HCT116 (cell line): ENCODE measurements at places on chromosomes 11 and 22.

DNA sequence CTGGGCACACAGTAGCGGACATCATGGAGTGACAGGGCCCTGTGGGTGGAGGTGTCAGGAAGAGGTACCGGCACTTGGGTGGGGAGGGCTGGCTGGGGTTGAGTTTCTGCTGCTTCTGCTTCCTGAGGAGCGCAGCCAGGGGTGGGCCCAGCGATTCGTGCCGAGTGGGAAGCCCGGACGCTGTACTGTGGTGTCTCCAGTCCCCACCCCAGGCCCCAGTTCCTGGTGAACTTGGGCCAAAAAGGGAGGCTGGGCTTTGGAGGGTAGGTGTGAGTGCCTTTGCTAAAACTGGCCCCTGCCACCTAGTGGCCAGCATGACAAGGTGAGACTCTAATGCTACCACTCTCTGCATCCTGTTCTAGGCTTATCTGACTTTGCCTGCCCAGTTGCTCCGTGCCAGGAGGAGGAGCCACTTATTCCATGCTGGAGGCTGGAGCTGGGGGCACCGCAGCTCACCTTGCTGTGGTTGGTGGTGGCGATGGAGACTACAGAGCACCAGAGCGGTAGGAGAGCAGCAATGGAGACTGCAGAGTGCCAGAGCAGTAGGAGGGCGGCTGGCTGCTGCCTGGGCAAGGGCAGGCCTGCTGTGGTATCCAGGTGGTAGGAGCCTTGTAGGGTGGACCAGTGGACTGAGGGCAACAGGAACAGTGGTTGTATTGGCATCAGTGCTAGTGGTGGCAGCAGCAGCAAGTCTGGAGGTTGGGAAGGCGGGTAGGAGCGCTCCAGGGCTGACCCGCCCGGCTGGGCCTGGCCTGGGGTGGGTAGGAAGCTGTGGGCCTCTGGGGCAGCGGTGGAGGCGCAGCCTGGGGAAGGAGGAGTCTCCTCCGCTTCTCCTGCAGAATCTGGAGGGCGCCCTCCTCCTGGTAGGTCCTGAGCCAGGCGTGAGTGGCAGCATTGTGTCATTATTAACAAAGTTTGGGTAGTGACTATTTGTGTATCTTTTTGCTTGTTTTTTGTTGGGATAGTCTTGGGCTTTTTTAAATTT lies 2.2 kb upstream of the RFPL2 start:
- DNase-seq: peak; percentile 56

- no peak for DNase-seq
Measured at GRCh38 chr22:42334875-42335512, 64.5 kb upstream of the TCF20 start.

DNA sequence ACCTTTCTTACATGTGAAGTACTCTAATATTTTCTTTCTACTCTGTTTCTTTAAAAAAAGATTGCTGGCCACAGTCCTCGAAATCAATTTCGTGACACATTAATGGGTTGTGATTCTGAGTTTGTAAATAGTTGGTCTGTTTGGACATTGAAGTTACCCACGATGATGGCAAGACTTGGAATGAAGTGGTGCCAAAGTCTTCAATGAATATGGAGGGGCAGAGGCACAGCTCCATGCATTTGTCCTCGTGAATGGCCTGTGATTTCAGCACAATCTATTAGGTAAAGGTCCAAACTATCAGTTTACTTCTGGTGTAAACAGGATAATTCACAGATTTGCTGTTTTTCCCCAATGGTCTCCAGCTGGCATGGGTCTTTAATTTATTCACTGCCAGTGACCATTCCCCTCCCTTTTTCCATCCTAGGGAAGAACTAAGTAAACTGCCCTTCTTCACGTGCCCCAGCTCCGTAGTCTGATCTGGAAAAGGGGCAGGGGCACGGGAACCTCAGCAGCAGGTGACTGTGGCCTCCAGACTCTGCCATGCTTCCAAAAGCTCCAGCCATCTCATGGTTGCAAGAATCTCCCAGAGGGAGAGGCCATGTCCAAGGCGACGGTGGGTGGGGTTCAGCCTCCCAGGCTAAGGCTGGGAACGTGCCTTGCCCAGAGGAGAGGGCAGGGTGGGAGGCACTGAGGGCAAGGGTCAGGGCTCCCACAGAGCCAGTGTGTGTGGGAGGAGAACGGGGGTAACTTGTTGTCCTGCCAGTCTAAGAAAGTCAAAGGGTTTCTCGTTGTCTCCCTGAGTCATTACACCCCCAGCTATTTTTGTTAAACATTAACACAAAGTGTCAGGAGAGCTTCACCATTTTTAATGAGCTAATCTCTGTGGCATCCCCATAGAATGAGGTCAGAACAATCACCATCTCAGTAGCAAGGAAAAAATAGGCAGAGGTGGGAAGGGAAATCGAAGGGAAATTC lies 16.9 kb upstream of the PEX26 start:
- DNase-seq: no peak

GRCh38 chr11:58494101-58494500 lies 13.8 kb downstream of the OR5B21 start:
- no peak for DNase-seq

GRCh38 chr11:131897956-131898355 lies 527.5 kb downstream of the NTM start:
- no peak for DNase-seq

DNA sequence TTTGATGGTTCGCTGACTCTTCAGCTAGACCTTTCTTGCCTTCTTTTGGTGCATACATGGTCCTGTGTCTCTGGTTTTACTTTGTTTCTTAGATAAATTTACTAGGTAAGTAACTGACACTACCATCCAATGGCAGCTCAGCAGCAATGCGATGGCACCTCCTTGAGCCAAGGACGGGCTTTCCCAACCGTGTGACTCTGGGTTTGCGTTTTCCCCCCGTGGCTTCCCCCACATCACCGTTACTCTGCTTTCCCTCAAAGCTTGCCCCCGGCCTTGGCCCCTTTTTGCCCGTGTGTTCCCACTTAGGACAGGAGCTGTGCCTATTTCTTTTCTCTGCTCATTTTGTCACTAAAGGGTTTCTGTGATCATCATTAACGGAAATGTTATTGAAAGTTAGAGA lies 41.5 kb downstream of the TBC1D22A start:
- DNase-seq: no peak

DNA sequence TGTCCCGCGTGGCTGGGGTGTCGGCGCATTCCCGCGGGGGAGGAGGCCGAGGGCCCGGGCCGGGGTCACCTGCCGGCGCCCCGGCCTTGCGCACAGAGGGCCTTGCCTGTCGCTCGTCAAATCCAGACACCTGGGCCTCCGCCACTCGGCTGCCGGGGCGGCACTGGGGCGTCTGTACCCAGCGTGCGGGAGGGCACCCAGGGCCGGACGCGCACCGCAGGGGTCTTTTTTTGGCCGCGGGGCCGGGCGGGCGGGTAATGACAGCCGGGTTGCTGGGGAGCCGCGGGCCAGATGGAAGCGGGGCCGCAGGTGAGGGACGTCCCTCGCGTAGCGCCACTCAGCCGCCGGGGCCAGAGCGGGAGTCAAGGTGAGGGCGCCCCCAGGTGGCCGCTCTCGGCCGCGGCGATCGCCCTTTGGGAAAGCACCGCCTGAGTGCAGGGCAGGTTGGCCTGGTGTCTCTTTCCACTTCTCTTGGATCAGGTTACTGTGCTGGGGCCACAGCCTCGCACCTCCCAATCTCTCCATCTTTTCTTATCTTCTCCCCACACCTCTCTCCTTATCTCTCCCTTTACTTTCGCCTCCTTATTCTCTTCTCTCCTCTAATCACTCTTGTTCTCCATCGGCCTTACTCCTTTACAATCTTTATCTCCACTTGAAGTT lies 3.5 kb downstream of the PHLDB1 start:
- no peak for DNase-seq

DNA sequence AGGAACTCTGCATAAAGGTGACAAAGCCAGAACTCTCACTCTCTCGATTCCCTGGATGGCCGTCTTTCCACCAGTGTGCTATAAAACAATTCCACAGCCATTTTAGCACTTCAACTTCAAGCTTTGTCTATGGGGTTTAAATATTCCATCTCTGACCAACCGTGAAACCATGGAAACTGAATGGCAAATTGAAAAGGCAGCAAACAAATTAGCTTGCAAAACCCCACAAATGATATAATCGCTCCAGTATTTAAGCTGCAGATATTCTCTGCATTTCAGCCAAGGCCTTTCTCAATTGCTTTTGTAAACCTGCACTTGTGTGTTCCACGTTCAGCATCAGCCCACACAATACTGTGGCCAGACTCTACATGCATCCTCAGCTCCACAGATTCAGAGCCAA lies 131.7 kb upstream of the ISX start:
- no peak for DNase-seq

- DNase-seq: no peak
Measured at GRCh38 chr11:5307256-5308019, 5.7 kb upstream of the OR51B4 start.

GRCh38 chr22:20637750-20638506 lies 130.5 kb downstream of the MED15 start:
- DNase-seq: no peak

DNA sequence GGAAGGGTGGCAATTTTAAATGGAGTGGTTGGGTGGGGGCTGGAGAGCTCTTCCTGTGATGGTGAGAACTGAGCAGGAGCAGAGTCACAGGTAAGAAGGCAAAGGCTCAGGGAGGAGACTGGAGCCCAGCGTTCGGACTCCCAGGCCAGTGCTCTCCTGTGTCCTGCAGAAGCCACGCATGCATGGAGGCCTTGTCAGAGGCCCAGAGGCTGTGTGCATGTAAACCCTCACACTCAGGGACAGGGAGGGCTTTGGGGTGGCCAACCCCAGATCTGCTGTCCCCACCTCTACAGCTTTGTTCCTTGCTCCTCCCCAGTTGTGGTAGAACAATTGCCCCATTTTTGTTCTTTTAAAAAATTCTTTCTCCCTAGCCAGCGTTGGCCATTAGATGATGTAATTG lies 130.4 kb upstream of the PARVA start:
- no peak for DNase-seq

DNA sequence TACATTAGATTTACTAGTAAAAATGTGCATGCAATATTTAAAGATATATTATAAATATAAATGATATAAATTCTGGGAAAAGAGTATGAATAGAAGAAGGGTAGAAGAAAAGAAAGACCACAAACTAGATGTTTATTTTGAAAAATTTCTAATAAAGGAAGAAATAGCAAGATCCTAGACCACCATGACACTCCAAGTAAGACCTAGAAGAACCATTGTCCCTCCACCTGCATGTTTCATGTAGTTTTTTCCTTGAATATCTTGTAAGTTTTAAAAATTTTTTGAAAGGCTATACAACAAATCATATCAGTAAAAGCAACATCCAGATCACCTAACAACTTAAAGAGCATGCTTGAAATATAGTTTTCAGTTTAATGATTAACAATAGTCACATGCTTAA lies 46.8 kb downstream of the ARHGAP32 start:
- no peak for DNase-seq

DNA sequence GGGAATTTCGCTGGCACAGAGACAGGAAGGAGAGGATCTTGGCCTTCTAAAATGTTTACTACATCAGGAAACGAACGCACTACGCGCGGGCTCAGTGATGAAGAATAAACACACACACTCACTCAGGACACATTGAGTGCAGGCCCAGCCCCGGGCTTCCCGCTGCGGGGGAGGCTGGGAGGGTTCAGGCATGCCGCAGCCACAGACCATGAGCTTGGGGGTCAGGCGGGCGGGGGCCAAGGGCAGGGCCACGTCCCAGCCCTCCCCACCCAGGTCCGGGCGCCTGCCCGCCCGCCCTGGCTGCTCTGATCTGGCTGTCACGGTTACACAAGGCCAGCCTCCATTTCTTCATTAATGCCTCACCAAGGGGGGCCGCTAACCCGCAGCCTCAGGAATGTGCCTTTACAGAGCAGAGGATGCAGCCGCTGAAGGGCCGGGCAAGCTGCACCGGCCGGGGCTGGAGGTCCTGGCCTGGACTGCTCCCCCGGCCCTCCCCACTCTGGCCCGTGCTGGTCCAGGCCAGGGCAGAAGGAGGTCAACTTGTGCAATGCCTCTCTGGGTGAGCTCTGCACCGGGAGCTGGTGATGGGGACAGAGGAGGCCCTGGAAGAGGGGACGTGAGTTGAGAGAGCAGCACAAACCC lies 41.7 kb downstream of the IGF2 start:
- no peak for DNase-seq

DNA sequence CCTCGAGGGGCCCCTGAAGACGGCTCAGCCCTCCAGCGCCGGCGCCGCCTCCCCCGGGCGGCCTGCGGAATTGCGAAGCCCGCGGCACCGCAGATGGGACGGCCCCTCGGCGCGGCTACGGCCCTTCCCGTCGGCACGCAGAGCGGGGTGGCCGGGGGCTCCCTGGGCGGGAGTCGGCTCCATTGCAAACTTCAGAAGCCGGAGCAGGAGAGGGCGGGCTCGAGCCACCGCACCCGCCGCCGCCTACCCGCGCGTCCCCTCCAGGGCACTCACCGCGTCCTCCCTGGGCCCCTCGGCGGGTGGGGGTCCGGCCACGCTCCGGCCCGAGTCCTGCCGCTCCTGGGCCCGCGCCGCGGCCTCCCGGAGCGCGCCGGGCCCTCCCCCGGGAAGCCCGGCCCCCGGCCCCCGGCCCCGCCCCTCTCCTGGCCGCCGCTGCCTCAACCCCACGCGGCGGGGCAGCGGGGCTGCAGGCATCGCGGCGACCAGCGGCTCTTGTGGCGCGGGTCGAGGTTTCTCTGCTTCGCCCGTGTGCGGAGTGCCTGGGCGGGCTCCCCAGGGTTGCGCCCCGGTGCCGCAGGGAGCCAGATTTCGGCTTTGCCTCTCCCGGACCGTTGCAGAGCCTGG lies at the start of gene PACSIN3:
Gene PACSIN3 (minus strand): TSS at position 359 of the 624 bp plus-strand sequence. CDS start 3,707 bp downstream, outside the sequence.
- DNase-seq: no peak

- DNase-seq: no peak
Measured at GRCh38 chr22:45742866-45743450, 71.3 kb downstream of the ATXN10 start.

DNA sequence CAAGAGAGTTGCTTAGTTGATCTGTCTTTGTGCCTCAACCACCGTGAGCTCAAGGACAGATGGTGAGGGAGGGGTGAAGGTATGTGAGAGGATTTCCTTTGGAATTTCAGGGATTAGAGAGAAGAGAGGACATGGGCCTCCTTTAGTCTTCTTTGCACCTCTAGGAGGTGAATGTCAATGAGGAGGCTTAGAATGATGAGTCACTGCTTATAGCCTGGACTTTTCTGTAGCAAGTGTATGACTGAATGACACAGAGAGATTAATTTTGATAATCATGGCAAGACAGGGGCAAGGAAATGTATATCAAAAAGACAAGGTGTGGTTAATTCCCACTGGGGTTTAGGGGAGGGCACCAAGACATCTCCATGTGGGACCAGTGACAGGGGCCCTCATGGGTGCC lies 947.3 kb upstream of the TENM4 start:
- DNase-seq: no peak

DNA sequence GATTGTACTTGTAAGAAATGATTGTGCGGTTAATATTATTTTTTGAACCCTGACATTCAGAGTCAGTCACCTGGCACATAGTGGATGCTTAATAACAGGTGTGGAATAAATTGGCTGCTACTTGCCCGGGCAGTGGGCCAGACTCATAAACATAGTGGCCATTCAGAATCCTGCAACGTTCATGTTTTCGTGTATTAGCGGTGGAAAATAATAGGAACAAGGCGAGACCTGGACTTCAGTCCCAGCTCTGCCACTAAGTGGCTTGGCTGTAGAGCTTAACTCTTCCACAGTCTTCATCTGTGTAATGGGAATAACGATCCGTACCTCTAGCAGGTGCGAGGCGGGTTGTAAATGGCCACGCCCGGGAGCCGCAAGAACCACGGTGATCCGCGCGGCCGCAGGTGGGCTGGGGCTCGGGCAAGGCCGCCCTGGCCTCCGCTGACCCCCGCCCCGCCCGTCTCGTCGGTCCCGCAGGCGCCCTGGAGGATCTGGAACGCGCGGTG lies 761 bp upstream of the TMEM25 start:
- DNase-seq: no peak

GRCh38 chr22:30906411-30906810 lies 62.2 kb downstream of the MORC2 start:
- DNase-seq: no peak

GRCh38 chr22:20196094-20196842 lies 45.4 kb upstream of the CCDC188 start:
- no peak for DNase-seq
